ENCODE measurements at places on chromosomes 4 and X.

DNA sequence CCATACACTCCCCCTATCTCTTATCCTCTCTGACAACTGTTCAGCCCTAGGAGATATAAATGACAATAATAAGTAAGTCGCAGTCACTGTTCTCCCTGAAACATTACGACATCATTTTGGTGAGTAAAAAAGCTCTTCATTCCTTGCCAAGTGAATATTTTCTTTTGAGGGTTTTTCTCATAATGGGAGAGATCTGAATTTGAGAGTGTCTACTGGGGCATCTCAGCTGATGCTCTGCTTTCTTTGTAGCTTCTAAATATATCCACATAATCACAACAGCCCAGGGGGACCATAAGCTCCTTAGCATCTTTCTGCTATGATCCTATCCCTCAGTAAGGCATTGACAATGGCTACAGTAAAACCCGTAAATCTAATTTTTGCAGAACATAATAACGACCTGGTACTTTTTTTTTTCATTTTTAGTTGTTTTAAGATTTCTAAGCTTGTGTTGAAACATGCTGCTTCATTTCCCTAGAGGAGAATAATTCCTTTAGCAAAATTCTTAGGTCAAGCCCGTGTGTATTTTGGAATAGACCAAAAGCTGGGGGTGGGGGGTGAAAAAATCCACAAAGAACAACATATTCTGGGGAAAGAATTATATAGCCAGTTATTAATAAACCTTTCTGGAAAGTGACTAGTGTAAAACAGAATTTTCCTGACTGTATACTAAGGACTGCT lies 78.1 kb upstream of the GPM6B start:
- no peak for DNase-seq

DNA sequence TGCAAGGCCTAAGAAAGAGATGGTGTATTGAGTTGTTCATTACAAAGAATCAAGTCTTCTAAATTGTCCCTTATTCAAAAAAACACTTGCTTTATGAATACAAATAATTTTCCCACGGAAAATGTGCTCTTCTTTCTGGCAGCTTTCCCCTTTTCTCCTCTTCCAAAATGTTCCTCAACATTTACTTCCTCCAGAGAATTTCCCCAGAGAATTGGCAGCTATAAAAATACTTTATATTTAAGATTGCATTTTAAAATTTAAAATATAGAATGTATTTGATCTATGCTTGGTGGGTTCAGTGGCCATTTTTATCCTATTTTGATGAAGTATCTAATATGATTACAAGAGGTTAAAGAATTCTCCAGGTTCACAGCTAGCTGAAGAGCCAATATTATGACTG lies 521.0 kb downstream of the IQCM start:
- DNase-seq: no peak

DNA sequence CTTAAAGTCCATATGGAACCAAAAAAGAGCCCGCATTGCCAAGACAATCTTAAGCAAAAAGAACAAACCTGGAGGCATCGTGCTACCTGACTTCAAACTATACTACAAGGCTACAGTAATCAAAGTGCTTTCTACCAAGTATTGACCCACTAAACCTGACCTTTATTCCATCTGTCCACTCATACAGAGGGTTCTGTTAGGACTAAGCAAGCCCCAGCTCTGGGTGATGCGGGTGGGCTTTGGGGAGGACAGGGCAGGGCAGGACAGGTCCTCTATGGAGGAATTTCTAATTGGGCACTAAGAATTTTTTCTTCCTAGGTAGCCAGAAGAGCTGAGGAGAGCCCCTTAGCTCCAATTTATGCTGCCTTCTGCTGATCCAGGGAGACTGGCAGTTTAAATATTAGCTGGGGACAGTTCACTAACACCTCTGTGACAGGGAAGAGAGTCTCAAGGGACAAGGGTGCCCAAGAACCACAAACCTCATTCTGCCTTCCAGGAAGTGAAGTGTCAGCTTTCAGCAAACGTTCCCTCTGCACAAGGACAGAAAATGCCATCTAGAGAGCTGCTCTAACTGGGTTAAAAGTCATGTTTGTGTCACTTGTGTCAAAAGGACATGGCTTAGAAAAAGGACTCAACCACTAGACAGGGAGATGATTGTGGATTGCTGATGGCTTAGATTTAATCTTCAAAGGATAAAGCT lies 143.2 kb downstream of the KIT start:
- no peak for DNase-seq

DNA sequence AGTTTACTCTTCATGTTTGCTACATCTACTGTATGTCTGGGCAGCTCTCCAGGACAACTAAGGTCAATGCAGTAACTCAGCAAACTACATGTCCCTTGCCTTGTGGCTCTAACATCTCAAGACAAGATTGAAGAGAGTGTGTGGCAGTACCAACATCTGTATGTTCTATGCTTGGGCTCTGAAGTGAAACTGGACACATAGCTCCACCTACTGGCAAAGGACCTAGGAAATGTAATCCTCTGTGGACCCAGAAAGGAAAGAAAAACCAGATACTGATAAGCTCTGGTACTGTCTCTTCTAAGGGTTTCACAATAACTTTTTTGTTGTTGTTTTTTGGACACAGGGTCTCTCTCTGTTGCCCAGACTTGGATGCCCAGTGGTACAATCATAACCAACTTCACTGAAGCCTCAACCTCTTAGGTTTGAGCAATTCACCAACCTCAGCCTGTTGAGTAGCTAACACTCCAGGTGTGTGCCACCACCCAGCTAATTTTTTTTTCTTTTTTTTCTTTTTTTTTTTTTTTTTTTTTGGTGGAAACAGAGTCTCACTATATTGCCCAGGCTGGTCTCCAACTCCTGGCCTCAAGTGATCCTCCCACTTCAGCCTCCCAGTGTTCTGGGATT lies 64.1 kb downstream of the QDPR start:
- no peak for DNase-seq

DNA sequence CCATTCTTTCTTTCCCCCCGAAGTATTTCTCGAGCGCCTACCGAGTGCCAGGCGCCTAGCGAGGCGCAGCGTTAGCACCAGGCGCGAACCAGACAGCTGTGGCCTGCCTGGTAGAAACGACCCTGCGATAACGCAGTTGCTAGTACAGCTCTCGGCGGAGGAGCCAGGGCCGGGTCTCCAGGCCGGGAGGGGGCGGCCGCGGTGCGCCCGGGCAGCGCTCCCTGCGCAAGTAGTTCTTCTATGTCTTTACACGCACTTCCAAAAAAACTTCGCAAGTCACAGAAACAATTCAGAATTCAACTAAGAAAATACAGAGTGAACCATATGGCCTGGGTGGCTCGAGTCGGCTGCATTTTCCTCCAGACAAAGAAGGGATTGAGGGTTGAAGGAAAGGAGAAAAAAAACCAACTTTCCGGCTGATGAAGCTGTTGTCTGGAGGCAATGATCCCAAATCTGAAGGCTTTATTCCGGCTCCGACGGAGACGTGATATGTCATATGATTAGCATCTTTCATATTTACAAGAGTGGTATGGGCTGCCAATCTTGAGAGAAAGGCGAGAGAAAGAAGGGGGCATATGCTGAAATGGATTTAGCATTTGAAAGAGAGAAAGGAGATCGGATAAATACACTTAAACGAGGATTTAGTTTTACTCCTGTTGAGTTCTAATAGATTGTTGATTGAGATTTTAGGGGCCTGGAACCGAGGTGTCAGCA lies 7.2 kb upstream of the NEUROG2 start:
- DNase-seq: peak; percentile 66

- DNase-seq: no peak
These were observed 3.8 kb downstream of the FGF16 start for GRCh38 chrX:77450996-77451395.

DNA sequence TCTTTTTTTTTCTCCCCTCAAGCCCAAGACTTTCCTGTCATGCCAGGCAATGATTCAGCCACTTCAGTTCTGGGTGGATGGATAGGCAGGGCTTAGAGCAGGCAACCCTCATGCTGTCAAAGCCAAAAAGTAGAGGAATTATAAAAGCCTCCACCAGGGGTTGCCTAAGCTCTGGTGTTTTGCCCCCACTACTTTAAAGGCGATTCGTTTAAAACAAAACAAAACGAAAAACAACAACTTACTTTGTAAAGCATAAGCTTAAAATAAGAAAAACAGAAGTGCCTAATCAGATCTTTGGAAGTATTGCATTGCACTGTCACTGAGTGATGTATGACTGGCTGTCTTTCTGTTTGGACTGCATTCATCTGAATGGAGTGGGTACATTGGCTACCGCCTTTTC lies 5.3 kb upstream of the IDS start:
- no peak for DNase-seq

GRCh38 chr4:2712261-2712842 lies 43.8 kb downstream of the TNIP2 start:
- DNase-seq: no peak

- no peak for DNase-seq
These were observed 562.8 kb downstream of the BCOR start for GRCh38 chrX:39534949-39535348.

GRCh38 chr4:83247415-83248357 lies 36.9 kb downstream of the COQ2 start:
- DNase-seq: no peak

DNA sequence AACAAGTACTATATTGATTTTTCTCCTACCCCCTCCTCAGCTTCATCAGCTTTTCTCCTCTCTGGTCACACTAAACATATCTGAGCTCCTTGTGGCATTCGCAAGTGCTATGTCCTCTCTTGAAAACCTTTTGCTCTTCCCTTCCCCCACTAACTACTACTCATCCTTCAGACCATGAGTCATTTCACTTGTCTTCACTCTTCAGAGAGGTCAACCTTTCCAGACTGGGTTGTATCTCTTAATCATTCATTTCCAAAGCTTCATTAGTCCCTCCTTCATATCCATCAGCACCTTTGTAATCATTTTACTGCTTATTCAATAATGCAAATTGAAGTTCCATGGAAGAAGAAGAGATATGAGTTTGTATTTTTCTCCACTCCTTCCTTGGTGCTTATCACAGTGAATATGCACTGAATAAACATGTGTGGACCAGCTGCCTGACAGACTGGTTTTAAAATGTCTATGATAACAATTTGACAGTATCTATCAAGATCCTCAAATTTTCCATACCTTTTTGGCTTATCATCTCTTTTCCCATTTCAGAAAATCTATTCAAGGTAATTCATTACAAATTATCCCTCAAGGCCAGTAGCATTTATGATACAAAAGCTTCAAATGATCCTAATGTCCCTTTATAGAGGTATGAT lies 28.4 kb downstream of the DDX60L start:
- no peak for DNase-seq

- no peak for DNase-seq
These were observed 30.4 kb downstream of the RPS3A start for GRCh38 chr4:151129796-151130195.

- no peak for DNase-seq
These were observed 599 bp upstream of the IL2RG start for GRCh38 chrX:71111921-71112431.

- DNase-seq: no peak
These were observed 77.9 kb downstream of the EGF start for GRCh38 chr4:109990261-109991257.

- no peak for DNase-seq
These were observed 56.3 kb upstream of the DCTD start for GRCh38 chr4:182973511-182973911.

GRCh38 chr4:7705062-7705461 lies 234.6 kb downstream of the AFAP1 start:
- DNase-seq: no peak

DNA sequence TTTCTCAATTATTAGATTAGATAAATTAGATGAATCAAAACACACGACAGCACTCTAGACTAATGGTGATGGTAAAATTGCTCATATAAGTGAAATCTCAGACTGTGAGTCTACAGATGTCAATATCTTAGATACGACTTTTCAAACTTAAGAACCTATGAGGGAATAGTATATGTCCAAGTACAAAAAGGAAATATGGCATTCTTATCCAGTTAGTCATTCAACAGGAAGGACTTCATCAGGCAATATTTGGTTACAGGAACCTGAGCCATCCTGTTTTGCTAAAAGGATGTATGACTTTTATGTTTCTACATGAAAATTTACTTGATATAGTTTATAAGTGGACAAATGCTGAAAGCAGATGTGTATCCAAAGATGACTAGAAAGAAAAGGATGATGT lies 107.0 kb downstream of the CT47B1 start:
- DNase-seq: no peak

DNA sequence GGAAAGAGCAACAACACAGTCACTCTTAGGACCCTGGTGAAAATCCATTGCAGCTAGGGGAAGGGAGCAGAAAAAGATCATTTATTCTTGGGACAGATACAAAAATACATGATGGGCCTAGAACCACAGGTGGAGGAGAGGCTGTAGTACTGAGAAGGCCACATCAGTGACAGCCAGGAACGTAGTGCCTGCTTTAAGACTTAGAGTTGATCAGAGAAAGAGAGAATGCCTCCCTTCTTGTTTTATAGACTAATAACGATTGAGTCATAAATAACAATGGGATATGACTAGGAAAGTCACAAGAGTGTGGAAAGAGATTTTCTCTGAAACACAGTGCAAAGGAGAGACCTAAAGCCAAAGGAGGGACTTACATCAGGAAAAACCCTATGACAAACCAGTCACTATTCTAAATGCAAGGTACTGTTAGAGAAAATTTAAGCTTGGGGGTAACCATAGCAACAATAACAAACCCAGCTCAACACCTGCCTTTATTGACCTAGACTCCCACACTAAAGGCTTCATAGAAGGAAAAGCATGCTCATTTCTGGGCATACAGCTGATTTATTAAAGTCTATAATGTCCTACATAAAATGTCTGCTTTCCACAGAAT lies 1015.0 kb upstream of the GRID2 start:
- DNase-seq: no peak

DNA sequence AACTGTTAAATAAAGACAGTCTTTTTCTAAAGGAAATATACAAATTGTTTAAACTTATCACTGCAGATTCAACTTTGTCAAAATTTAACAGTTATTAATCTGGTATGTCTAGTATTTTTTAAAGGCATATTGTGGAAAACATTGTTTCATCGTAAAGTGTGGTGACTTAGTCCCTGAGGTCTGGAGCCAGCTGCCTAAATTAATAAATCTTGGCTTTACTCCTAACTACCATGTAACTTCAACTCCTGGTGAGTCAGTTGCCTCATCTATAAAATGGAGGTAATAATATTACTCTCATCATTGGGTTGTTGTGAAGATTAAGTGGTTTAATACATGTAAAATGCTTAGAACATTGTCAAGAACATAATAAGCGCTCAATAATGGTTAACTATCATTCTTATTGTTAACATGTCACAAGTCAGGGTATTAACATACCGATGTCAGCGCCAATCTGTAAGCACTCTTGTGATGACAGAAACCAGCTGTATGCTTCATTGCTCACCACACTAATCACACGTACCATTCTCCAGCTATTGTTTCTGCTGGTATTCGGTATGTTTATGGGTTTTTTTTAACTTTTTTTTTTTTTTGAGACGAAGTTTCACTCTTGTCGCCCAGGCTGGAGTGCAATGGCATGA lies 14.1 kb upstream of the SMIM43 start:
- DNase-seq: no peak

DNA sequence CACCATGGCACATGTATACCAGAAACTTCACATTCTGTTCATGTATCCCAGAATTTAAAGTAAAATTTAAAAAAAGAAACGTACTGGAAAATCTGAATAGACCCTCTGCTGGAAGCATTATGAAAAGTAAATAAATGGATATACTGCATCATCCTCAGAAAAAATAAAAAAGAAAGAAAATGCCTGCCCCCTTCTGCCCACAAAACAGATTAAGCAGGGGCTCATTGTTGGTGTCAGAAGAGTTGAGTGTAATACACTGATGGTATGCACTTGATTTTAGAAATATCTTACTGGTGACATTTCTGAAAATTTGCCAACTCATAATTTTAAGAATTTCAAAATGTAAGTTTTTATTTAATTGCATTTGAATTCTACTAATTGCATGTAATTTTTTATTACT lies 77.8 kb downstream of the LRP2BP start:
- no peak for DNase-seq

Measured in natural killer cell (primary cell).